ENCODE measurements at places on chromosomes 5 and 9.

GRCh38 chr9:93930070-93930469, 25.1 kb downstream of the BARX1 start:
- no peak for DNase-seq

DNA sequence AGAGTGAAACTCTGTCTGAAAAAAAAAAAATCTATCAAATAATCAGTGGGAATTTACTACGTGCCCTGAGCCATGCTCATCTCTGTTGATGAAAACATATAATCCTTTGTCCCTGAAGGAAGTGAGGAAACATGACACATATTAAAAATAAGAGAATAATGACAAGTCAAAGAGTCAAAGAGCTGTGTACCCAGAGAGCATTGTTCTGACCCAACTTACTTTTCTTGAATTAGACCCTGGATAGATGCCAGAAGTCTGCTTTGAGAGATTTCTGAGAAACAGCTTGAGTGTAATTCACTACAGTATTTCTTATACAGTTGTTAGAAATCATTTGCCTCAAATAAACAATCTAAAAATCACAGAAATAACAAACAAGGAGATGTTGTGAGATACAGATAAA, 490.0 kb upstream of the PIK3R1 start:
- no peak for DNase-seq

DNA sequence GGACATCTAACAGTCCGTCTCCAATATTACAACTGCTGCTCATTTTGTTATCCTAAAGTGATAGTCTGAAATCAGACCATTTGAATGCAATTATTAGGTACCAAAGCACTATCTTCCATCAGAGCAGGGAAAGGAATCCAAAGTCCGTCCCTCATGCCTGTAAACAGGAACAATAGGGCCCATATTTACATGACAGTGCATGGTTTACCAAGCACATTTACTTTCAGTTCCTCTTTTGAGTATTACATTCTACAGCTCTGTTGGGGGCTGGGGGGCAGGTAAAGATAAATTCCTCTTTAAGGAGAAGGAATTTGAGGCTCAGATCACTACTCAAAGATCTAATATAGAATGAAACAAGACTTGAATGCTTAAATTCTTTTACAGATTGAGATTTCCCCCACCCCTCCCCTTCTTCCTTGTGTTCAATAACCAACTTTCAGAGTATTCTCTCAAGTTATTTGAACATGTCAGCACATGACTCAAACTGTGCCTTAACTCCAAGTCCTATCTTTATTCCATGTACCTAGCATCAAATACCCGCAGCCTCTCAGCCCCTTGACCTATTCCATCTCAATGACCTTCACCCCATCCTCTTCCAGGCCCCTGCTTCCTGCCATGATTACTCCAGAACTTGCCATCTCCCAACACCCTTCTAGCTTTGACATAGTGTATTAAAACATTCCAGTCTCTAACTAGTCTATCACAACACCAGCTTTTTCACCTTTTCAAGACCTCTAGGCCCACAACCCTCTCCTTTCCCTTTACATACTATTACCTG, 71.0 kb downstream of the BRINP1 start:
- DNase-seq: no peak

- DNase-seq: no peak
Measured at GRCh38 chr5:93300309-93300923, 280.6 kb downstream of the NR2F1-AS1 start.

DNA sequence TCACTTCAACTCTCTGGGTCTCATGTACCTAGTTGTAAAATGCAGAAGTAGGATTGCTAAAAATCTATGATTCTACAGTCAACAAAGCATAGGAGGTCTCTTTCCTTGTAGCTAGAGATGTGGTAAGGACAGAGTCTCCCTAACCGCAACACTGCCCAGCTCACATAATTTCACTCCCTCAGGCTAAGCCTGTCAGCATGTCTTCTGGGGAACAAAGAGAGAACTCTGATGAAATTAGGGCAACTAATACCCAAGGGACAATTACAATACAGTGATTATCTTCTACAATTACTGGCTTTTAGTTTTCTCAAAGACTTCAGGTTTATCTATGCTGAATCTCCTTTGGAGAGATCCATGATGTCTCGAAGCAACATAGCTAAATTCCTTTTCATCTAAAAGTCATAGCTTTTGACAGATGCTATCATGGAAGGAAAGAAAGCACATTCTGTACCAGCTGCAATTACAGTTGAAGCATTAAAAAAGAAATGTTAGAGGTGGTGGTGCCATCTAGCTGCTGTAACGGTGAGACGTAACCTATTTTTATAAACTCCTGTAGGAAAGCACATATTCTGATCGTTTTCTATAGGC, 141.1 kb upstream of the TARS1 start:
- DNase-seq: peak; percentile 21

DNA sequence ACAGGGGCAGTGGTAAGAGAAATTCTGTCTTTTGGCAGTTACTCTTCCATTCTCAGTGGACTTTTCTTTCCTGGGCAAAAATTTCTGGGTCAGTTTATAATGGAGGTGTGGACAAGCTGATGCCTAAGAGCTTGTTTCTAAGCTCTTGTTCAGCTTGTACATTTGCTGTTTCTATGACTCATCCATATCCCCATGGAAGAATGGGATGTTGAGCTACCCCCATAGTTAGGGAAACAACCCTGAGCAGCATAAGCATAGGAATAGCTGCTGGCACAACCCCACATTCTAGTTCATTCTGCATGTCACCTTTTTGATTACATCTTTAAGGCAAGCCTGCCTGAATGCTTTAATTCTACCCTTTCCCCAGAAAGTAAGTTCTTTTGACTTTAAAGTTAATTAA, 173.3 kb downstream of the PSAT1 start:
- no peak for DNase-seq

- DNase-seq: peak; percentile 59
Measured at GRCh38 chr5:51202161-51202560, 181.1 kb upstream of the ISL1 start.

DNA sequence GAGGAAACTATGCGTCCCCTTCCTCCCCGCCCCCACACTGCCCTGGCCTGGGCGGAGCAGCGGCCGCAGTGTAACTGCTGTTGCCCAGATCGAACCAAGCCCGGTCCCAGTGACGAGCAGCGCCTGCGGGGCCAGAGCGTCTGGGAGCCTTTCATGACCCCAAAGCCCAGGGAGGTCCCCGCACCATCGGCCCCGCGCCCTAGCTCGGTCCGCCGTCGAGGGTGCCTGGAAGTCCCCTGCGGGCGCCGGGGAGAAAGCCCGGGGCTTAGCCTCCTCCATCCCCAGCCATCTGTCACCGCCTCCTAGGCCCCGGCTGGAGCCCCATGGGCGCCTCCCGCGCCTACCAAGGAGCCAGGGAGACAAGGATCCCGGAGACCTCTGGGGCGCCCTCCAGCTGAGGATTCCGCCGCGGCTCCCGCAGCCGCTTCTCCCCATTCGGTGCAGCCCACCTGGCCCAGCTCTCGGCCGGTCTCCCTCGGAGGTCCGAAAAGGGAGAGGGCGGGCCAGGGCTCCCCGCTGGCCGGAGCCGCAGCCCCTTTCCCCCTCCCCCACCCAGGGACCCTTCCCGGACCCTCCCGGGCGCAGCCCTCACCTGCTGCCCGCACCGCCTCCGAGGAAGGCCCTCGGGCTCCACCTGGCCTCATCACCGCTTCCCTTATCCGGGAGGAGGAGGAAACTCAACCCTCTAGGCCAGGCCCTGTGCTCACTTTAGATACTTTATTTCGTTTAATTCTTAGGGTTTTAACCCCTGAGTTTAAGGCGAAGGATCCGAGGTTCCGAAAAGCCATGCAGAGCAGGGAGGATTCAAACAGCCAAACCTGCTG, 45.6 kb downstream of the APTX start:
- no peak for DNase-seq

DNA sequence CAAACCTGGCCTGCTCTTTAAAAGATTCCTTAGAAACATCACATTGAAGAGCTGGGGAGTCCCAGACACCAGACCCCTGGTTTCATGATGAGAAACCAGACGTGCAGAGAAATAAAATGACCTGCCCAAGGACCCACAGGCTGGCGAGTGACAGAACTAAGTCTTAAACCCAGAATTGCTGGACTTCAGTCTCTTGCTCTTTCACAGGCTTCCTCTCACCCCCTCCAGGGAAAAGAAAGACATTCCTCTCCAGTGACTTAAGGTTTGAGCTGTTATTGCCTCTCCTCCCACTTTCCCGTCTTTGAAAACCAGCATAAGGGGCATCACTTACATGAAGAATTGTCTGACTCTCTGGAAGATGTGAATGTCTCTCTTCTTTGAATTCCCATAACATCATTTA, 535.2 kb downstream of the IRX1 start:
- no peak for DNase-seq

GRCh38 chr5:165272436-165272835, 1767.0 kb downstream of the MAT2B start:
- no peak for DNase-seq

GRCh38 chr5:99129768-99130501, 201.1 kb upstream of the CHD1 start:
- no peak for DNase-seq

GRCh38 chr5:179231309-179231708, 114.0 kb downstream of the ADAMTS2 start:
- no peak for DNase-seq

DNA sequence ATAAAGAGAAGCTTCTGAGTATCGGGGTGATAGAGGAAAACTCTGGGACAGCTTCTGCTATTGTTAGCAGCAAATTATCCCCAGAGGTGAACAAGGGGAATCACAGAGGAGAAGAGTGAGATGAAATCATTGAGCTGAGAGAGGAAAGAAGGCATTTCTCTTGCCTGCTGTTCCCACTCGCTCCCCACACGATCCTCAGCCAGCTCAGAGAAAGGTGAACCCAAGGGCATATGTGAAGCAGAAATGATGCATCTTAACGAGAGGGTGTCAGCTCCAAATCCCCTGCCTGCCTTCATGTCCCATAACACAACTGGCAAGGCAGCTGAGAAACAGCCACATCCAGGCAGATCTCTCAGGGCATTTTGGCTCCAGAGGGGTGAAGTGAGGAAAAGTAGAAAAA, 111.6 kb downstream of the BRINP1 start:
- peak; percentile 39 for DNase-seq

- DNase-seq: peak; percentile 97
Measured at GRCh38 chr9:110443146-110443865, 105.6 kb upstream of the TXNDC8 start.
